ENCODE measurements at places on chromosomes 12 and 14.

- DNase-seq: no peak
Observed at GRCh38 chr12:46773586-46774321, 52.0 kb downstream of the SLC38A4 start.

- no peak for DNase-seq
Observed at GRCh38 chr12:94429633-94430032, 30.0 kb downstream of the CEP83 start.

- DNase-seq: no peak
Observed at GRCh38 chr14:96519970-96520369, 17.8 kb downstream of the PAPOLA start.

DNA sequence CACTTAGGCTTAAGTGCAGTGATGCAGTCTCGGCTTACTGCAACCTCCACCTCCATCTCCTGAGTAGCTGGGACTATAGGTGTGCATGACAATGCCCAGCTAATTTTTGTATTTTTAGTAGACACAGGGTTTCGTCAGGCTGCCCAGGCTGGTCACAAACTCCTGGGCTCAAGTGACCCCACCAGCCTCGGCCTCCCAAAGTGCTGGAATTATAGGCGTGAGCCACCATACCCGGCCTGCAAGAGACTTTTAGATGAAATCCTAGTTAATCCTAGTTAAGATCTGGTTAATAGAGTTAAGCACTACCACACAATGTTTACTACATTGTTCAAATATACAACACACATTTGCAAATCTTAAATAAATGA is 196.5 kb upstream of the AMIGO2 start:
- DNase-seq: no peak

DNA sequence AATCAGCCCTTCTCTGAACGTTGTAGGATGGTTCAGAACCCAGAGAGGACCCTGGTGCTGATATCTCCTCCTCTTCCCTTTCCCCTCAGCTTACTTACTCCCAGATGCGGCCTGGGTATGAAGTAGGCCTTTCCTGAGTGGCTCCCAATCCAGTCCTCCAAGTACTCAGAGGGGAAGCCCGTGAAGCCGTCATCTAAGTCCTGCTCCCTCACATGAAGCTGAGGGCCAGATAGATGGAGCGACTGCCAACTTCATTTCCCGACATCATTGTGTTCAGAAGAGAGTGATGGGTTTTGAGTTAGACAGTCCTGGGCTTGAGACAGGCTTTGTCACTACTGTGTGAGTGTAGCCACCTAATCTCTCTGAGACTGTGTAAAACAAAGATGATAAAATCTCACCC is 2.7 kb downstream of the APOLD1 start:
- no peak for DNase-seq

GRCh38 chr12:43816168-43816567 is 10.1 kb upstream of the TWF1 start:
- no peak for DNase-seq

GRCh38 chr12:3572560-3572959 is 81.6 kb downstream of the PRMT8 start:
- no peak for DNase-seq

- no peak for DNase-seq
Observed at GRCh38 chr14:32460267-32460666, 131.2 kb downstream of the AKAP6 start.

DNA sequence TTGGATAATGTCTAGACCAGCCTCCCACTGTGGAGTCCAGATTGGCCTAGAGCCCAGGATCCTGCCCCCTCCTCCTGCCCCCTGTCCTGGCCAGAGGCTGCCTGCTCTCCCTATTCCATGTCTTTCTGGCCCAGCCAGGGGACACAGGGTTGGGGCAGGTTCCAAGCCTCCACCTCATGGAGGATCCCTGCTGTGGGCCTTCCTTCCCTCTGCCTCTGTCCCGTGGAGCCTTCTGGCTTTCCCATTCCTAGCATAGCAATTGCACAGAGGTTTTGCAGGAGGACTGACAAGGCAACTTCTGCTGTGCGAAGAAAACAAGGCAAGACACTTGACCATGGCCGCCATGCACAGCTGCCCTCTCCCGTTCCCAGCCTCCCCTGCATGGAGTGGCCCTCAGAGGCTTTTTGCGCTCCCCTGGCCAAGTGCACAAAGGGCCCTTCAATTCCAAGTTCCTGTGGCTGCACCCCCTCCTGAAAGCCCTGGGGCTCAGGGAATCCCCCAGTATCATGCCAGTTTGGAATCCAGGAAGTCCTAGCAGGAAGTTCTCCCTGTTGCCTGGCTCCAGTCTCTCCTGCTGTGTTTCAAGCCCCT is 42.1 kb downstream of the KRT80 start:
- no peak for DNase-seq

- DNase-seq: peak; percentile 17
Observed at GRCh38 chr12:103955811-103956508, 9.7 kb upstream of the TDG start.

GRCh38 chr14:97776890-97777558 is 979.8 kb downstream of the VRK1 start:
- no peak for DNase-seq

DNA sequence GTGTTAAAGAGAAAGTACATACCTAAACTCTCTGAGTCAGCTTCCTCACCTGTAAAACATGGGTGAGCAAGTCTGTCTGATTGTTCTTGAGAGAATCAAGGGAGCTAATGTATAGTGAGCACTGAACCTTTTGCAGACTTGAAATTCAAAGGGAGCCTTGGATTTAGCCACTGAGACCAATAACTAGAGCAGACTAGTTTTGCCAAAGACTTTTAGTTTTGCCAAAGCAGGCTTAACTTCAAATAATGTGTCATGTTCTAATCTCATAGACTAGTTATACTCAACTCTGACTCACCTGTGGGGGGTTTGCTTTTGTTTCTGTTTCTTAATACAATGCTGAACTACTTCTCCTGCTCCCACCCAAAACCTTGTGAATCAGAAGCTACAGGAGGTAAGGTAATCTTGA is 123.7 kb downstream of the SLC25A21 start:
- DNase-seq: no peak

GRCh38 chr12:17778242-17778641 is 311.8 kb downstream of the RERGL start:
- DNase-seq: no peak

GRCh38 chr14:56057767-56058166 is 60.4 kb upstream of the PELI2 start:
- DNase-seq: no peak

GRCh38 chr14:74510959-74511409 is 17.4 kb downstream of the ISCA2 start:
- DNase-seq: no peak

DNA sequence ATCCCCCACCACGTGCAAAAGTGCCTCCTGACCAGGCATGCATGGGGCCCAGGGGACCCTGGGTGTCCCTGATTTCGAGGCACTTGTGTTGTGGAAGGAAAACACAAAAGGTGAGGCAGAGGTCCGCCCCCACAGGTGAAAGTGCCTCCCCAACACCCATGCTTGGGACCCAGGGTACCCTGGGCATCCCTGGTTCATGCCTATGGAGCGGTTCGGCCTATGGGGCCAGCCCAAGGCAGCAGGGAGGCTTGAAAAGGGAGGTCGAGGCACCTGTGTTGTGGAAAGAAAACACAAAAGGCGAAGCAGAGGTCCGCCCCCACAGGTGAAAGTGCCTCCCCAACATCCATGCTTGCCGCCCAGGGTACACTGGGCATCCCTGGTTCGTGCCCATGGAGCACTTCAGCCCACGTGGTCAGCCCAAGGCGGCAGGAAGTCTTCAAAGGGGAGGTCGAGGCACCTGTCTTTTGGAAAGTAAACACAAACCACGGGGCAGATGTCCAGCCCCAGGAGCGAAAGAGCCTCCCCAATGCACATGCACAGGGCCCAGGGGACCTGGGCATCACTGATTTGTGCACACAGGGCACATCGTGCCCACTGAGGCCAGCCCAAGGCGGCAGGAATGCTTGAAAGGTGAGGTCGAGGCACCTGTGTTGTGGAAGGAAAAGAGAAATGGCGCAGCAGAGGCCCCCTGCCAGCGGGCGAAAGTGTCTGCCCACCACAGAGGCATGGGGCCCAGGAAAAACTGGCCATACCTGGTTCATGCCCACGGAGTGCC is 375.5 kb downstream of the ALG10 start:
- peak; percentile 1 for DNase-seq

- DNase-seq: no peak
Observed at GRCh38 chr12:44155358-44155757, 319.5 kb downstream of the TMEM117 start.

- no peak for DNase-seq
Observed at GRCh38 chr12:92729773-92730305, 27.1 kb downstream of the PLEKHG7 start.

GRCh38 chr12:25324861-25325260 is 74.1 kb upstream of the KRAS start:
- no peak for DNase-seq

DNA sequence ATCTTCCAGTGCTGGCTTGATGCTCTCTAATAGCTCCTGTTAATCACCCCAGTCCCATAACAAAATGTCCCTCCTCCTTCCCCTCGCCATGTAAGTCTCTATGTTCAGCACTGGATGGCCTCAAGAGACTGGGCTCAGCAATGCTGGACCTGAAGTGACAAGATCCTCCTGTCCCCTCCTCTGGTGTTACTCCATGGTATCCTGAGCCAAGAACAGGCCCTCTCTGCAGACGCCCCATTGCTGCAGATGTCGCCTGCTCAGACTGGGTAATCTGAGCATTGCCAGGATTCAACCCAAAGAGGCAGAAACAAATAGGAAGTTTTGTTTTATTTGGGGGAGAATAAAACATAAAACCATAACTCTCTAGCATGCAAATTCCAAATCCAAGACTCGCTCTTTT is 149.7 kb downstream of the NTF3 start:
- no peak for DNase-seq

GRCh38 chr14:23206422-23207145 is 23.1 kb upstream of the SLC7A8 start:
- DNase-seq: no peak

DNA sequence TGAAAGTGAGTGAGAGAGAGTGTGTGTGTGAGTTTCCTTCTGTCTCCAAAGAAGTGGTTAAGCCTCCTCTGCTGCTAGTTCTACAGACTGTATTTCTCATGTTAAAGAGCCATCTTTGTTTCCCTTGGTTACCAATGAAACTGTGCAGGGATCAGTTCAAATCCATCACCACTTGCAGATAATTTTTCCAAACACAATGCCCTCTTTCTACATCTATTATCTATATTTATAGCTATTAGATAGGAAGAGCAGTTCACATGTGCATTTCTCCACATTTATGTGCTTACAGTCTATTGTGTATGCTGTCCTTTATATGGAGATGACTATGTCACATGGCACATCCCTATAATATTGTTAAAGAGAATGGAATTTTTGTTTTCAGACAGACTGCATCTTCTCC is 2.2 kb upstream of the DAAM1 start:
- no peak for DNase-seq

- DNase-seq: no peak
Observed at GRCh38 chr12:90572778-90573177, 382.2 kb downstream of the CCER1 start.

DNA sequence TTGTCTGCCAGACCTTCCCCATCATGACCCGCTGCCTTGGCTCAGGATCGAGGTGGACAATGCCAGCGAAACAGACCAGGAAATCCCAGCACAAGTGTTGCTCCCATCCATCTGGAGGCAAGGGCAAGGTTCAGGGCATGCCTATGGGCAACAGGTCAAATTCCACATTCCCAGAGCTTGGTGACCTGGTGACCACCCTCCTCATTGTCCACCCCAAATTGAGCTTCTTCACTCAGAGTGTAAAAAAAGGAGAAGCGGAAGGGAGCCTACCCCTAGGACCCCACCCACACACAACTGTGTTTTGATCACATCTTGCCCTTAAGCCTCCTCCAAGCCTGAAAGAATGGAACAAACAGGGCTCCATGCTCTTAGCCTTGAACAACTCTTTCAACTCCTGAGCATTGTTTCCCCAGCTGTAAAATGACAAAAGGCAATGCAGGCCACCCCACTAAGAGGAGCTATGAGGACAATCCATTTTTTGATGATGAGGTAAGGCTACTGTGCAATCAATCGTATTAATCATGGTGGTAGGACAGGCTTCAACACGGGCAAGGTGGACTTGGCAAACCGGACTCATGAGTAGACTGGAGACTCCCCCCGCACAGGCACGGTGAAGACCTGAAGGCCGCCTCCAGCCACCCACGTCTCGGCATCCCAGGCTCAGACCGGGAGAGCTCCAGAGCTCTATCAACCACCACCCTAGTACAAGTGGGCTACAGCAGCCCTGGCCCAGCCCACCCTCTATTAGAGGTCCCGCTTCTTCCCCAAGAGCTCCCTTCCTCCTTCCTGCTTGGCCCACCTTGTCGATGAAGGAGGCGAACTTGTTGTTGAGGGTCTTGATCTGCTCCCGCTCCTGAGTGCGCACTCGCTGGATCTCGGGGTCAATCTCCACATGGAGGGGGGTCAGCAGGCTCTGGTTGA is 866 bp downstream of the KRT79 start:
- no peak for DNase-seq

DNA sequence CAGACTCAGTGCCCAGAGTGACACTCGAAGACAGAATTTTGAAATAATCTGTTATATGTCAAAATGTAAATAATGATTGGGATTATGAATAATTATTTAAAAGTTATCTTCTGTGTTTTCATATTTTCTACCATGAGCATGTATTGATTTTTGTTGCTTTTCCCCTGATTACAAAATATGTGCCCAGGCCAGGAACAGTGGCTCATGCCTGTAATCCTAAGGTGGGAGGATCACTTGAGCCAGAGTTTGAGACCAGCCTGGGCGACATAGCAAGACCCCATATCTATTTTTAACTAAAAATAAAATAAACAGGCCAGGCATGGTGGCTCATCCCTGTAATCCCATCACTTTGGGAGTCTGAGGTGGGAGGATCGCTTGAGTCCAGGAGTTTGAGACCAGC is 13.5 kb downstream of the PSMA6 start:
- no peak for DNase-seq

DNA sequence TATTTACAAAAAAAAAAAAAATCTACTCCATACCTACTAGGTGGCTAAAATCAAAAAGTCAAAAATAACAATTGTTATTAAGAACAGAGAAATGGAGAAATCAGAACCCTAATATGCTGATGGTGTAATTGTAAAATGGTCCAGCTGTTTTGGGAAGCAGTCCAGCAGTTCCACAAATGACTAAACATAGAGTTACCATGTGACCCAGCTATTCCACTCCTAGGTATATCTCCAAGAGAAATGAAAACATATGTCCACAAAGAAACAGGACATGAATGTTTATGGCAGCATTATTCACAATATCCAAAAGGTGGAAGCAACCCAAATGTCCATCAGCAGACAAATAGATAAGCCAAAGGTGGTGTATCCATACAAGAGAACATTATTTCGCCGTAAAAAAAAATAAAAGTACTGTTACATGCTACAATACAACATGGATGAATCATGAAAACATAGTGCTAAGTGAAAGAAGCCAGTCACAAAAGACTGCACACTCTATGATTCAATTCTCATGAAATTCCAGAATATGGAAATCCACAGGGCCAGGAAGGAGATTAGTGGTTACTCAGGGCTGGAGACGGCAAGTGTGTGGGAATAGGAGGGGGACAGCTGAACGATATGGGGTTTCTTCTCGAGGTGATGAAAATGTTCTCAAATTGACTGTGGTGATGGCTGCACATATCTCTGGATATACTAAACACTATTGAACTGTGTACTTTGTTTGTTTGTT is 9.1 kb upstream of the DPF3 start:
- no peak for DNase-seq

- DNase-seq: no peak
Observed at GRCh38 chr14:76780360-76780759, 19.1 kb downstream of the VASH1 start.

All from iPS-NIHi11 (cell line).